ENCODE measurements at places on chromosomes 3 and 15.
A peak's percentile ranks its signal among the peaks of the same experiment; 100 is the strongest.

DNA sequence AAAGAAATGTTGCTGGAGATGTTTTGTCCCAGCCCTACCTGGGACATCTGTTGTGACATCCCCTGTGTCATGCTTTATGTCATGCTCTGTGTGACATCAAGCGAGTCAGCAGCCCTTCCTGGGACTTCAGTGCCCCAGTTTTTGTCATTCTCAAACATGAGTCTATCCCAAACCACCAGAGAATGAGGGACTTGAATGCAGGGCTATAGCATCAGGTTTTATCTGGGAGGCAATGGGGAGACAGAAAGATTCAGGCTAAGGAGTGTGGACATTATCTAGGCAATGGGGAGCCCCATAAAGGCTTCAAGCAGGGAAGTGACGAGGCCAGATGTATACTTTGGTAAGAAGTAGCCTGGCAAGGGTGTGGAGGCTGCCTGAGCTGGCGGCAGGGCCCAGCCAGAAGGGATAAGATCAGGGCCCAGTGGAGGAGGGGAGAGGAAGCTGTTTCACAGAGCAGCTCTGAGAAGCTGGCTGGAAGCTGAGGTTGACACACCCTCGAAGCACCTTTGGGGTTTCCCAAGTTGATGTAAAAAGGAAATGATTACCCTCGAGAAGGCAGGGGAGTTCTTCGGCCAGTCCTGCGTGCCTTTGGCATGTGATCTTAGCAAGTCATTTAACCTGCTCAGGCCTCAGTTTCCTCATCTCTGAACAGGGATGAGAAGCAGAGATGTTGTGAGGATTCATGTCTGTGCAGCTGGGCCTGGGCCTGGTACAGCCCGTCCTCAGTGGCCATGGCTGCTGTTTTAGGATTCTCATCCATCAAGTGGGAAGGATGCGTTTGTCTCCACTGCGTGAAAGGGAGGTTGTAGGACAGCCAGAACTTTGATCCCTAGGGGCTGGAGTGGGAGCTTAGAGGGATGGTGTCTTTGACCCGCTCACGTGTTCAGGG is 34.3 kb downstream of the IRAK2 start:
- DNase-seq = no peak

DNA sequence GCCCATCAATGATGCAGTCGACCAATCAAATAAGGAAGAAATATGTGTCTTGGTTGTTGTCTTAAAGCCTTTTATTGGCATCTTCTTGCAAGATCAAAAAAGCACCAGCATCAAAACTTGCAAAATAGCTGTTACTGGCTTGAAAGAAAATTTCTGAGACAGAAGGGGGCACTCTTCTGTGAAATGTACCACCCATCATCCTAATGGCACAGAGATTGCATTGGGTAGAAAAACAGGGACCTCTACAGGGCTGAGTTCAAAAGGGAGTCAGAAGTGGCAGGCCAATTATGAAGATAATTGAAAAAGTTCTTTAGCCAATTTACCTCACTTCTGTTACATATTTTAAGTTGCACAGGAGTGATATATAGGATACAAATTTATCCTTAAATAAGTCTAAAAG is 122.3 kb upstream of the GPR149 start:
- DNase-seq = no peak

DNA sequence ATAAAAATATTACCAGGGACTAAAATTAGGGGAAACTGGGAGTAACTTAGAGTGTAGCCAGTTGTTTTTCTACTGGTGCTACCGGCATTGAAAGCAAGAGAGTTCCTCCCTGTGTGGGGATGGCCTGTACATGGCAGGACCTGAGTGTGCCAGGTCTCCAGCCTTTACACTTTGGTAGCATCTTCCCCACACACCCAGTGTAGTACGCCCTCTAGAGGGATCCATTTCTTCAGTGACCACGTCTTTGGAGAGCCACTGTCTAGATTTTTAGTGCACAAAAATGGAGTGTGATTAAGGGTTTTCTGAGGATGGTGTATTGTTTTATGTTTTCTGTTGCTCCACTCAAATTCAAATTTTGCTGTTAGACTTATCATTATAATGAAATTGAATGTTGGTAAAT is 507.0 kb upstream of the TPRG1 start:
- DNase-seq = no peak

- no peak for DNase-seq
These were observed 4.5 kb downstream of the EIF4A2 start for GRCh38 chr3:186787642-186788481.

GRCh38 chr15:71660501-71660900 is 149.9 kb upstream of the NR2E3 start:
- no peak for DNase-seq

GRCh38 chr3:168241156-168241555 is 145.4 kb upstream of the GOLIM4 start:
- DNase-seq = no peak

- no peak for DNase-seq
These were observed 661.2 kb upstream of the NR2F2 start for GRCh38 chr15:95669146-95669922.

- DNase-seq = no peak
These were observed 251.8 kb downstream of the CADM2 start for GRCh38 chr3:85210540-85210939.

DNA sequence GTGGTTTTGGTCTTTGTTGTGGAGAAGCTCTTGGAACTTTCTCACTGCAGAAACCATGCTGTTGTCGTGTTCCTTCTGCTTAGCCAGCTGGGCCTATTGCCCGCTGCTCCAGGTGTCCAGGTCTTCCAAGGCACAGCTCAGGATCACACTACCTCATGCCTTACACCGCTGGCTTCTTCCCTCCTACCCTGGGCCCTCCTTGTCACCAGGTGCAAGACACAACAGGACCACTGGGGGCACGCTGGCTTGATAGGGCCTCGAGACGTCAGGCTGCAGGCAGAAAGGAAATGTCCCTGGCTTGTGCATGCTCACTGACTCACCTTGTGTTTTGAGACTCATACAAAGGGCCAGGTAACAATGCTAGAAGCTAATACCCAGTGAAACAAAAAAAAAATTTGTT is 32.3 kb downstream of the PAQR9 start:
- no peak for DNase-seq

DNA sequence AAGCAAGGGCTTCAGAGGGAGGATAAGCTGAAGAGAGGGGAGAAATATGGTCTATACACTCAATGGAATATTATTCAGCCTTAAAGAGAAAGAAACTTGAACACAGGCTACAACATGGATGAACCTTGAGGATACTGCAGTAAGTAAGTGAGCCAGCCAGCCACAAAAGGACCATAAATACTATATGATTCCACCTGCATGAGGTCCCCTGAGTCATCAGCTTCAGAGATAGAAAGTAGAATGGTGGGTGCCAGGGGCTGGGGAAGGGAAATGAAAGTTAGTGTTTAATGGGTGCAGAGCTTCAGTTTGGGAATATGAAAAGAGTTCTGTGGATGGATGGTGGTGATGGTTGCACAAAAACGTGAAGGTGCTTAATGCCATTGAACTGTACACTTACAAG is 68.4 kb upstream of the SEC13 start:
- DNase-seq = no peak

DNA sequence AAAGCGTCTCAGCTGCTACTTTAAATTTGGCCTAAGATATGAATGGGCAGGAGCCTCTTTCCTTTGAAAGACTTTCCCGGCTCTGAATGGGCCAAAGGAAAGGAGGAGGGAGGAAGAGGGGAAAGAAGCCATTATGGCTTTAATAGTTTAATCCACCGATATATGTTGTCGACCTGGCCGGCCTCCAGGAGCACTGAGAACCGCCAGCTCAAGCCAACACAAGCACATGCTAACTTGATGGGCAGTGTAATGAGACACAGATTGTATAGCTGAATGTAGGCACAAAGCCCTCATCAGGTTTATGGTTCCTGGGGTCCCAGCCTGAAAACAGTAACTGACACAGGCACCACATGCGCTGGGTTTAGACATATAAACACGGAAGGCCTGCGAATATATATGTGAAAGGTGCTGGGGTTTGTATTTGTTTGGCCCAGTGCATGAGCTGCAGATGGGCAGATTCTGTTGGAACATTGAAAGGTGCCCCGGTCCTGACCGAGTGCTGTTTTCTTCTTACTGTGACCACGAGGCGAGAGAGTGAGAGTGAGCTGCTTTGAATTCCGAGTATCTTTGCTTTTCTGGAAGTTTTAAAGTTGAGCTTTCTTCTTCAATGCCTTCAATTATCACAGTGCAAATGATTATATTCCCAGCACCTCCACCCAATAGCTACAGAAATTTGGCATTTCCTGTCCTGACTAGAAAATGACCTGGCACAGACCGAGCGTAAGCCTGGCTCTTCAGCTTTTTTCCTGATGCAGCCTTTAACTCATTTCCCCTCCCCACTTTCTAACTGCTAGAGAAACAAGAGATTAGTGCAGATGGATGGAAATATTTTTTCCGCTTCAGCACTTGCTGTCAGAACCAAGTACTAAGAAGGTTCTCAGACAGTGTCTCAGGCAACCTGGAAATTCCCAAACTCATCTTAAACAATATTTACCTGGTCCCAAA is 267.3 kb downstream of the RORA start:
- peak; percentile 45 for DNase-seq

GRCh38 chr15:66751579-66751978 is 49.5 kb downstream of the SMAD6 start:
- DNase-seq = no peak

- DNase-seq = peak; percentile 81
These were observed 176.0 kb upstream of the SLC24A5 start for GRCh38 chr15:47944637-47945288.

GRCh38 chr3:87320756-87321626 is 44.6 kb upstream of the POU1F1 start:
- DNase-seq = no peak

GRCh38 chr3:10194328-10195071 is 29.8 kb downstream of the IRAK2 start:
- DNase-seq = no peak

GRCh38 chr15:58889363-58889762 is 44.1 kb downstream of the SLTM start:
- no peak for DNase-seq

- DNase-seq = no peak
These were observed 297.3 kb upstream of the THBS1 start for GRCh38 chr15:39283531-39283930.

GRCh38 chr15:101477851-101478362 is 11.6 kb downstream of the PCSK6 start:
- no peak for DNase-seq

DNA sequence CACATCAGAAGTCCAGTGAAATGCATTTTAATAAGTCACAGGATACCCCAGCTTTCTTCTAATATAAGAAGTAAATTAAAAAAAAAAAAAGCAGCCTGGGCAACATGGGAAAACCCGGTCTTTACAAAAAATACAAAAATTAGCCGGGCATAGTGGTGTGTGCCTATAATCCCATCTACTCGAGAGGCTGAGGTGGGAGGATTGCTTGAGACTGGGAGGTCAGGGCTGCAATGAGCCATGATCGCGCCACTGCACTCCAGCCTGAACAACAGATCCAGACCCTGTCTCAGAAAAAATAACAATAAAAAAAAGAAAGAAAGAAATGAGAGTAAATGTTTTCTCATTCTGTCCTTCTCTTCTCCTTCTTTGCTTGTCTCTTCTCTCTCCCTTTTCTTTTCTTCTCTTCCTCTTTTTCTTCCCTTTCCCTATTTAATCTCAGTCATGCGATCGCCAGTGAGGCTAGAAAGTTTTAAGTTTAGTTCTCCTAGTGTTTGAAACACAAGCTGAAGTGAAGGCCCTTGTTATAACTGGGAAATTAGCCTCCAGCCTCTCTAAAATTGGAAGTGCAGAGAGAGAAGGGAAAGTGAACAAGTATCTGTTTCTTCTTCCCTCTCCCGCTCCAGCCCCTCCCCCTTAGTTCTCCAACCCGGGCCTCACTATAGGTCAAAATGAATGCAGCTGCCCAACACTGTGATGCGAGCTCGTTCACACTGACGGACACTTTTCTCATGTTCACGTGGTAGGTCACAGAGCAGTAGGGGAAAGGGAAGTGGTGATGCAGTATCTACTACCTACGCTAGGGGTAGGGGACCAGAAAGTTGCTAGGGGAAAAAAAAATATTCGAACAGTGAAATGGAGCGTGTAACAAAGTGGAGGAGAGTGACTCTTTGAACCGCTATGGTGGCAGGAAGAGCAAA is 23.5 kb upstream of the TSC22D2 start:
- DNase-seq = no peak

DNA sequence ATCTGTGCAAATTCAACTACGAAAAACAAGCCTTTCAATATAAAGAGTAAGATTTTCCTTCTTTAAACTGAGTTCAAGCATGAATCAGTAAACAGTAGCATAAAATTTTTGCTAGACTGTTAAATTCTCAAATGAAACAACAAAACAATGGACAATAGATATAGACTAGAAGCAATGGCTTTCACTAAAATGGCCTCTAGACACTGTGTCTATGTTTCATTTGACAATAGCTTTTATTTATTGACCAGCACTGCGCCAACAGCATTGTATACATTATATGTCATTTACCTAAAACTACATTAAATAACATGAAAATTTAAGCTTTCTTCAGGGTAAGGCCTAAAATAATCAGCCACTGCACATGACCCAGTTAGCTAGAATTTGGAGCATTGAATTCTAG is 148.5 kb downstream of the DUT start:
- no peak for DNase-seq

GRCh38 chr3:87136066-87136596 is 91.0 kb upstream of the CHMP2B start:
- DNase-seq = no peak

DNA sequence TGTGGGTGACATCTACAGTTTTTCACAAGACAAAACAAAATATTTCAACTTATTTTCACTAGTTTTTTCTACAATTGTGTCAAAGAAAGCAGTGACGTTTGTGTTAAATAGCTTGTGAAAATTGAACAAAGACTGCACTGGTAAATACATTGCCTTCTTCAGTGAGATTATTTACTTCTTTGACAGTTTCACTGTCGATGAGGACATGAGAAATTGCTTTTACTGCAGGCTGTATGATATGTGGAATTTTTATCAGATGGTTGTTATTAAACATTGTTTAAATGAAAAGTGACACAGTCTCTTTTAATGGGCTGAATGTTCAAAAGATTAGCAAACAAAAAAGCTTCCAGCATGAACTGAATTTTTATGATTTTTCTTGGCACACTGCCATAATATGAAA is 773.9 kb upstream of the CADM2 start:
- DNase-seq = peak; percentile 9

DNA sequence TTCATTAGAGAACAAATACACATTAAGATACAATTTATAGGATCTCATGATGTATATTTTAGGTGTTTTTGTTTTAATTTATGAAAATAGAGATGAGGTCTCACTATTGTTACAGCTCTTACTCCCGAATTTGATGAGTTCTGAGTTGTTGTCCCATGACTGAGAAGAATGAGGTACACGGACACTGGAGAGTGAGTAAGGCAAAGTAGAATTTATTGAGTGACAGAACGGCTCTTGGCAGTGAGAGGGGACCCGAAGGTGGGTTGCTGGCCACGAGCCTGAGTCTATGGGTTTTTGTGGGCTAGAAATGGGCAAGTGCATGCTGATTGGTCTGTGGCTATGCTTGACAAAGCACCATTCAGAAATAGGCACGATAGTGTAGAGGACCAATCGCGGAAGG is 3.1 kb upstream of the RNF168 start:
- DNase-seq = no peak

GRCh38 chr3:150412561-150413231 is 4.6 kb downstream of the TSC22D2 start:
- peak; percentile 46 for DNase-seq

GRCh38 chr15:100783760-100784492 is 95.7 kb upstream of the ALDH1A3 start:
- DNase-seq = peak; percentile 36

- DNase-seq = no peak
These were observed 18.3 kb downstream of the STIMATE start for GRCh38 chr3:52879090-52879489.

GRCh38 chr15:77599899-77600298 is 32.8 kb downstream of the LINGO1 start:
- peak; percentile 50 for DNase-seq

GRCh38 chr3:194079702-194080172 is 56.2 kb upstream of the HES1 start:
- DNase-seq = peak; percentile 41
